ENCODE measurements at places on chromosomes 1 and 21.

DNA sequence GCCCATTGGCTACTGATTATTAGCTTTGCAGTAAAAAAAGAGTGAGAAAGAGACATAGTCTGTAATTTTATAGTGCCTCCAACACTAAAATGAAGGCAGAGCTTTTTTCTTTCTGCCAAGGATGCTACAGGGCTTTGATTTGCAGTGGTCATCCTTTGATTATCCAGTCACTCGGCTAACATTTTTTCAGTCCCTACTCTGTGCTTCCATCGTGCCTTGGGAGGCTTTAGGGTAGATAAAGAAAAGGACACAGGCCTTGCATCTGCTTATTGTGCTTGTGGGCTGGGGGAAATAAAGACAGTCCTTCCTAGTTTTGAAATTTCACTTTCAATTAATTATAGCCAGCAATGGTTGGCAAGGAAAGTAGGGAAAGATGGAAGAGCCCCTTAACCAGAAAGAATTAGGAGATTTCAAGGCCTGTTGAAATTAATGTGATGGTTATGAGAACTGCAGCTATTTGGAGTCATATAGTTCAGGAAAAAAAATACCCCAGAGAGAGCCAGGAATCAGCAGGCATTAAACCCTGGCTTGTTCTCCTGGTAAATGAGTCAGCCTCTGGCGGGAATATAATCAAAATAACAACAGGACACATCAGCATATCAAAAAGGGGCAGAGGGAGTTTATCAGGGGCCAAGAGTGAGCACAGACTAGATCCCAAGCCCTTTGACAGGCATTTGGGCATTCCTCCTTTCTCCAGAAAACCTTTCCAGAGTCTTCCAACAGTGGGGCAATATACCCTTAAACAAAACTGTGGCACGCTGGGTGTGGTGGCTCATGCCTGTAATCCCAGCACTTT is 27.4 kb downstream of the CACHD1 start:
- no peak for DNase-seq

DNA sequence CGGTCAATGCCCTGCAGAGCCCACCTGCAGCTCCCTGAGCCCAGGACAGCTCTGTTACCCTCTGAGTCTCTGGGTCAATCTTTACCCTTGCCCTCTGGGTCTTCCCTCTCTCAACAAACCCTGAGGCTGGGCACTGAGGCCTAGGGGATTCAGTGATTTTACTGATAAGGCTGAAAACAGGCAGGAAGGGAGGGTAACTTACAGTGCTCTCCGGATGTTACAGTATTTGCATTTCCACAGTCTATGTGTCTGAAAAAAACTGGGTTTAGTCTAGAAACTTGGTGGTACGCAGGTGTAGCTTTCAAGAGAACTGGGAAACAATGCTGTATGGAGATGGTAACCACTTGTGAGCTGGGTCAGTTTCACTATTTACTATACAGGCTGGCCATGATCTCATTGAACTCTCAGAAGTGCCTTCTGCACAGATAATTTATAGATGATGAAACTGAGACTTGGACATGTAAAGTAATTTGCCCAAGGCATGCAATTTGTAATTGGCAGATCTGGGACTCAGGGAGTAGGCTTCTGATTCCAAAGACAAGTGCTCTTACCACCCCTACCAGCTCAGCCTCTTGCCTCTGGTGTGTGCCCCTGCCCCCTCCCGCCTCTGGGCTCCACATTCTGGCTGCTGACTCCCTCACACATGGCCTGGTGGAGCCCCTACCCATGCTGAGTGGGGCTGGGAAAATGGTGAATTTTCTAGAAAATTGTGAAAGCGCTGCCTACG is 48.8 kb downstream of the TENT5C start:
- DNase-seq = no peak

DNA sequence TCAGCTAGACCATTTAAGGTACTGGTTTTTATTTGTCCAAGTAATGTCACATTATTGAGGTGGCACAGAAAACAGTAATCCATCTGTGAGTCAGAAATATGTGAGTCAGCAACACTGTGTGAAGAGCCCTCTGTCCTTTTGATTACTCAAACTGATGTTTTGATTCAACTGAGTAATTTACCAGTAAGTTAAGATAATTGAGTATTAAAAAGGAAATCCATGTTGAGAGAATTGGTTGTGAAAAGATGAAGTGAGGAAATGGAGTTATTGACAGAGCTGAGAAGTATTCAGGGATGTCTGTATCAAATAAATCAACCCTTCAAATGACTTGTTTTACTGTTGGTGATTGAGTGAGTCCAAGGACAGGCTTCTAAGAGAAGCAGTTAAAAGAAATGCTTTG is 302.7 kb upstream of the SGIP1 start:
- DNase-seq = no peak

GRCh38 chr1:16120940-16121410 is 34.9 kb downstream of the EPHA2 start:
- DNase-seq = no peak

DNA sequence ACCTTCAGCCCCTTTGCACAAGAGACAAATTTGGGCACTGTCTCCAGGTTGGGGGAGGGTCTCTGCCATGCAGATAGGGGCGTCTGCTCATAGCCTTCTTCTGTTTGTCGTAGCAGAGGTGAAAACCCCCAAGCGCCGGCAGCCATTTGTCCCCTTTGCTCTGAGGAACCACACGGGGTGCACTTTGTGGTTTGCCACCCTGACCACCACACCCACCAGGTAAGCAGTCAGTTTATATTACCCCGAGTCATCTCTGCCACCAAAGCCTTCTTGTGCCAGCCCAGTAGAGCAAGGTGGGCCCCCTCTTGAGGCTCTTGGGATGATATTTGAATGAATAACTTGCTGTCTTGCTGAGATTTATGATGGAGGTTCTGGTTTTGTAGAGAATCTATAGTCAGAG is 111.8 kb downstream of the VPS13D start:
- no peak for DNase-seq

GRCh38 chr1:103191327-103191726 is 83.0 kb upstream of the COL11A1 start:
- no peak for DNase-seq

- DNase-seq = no peak
Observed at GRCh38 chr1:91818713-91818975, 67.3 kb downstream of the TGFBR3 start.

- DNase-seq = no peak
Observed at GRCh38 chr1:98176936-98177335, 256.1 kb upstream of the DPYD start.

DNA sequence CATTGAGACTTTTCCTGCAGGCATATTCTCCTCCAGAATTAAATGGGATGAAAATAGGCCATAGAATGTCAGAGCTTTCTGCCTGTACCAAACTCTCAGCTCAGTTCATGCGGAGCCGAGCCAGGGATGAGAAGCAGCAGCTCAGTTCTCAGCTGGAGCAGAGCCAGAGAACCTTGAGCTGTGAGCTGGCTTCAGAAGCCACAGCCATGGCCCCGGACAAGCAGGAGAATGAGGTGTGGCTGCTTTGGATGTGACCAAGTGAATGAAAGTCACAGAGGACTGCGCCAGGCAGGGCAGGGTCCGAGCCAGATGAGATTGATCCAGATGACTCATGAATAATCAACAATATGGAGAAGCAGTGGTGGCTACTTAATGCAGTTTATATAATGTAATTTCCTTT is 633.8 kb downstream of the NCAM2 start:
- DNase-seq = no peak

DNA sequence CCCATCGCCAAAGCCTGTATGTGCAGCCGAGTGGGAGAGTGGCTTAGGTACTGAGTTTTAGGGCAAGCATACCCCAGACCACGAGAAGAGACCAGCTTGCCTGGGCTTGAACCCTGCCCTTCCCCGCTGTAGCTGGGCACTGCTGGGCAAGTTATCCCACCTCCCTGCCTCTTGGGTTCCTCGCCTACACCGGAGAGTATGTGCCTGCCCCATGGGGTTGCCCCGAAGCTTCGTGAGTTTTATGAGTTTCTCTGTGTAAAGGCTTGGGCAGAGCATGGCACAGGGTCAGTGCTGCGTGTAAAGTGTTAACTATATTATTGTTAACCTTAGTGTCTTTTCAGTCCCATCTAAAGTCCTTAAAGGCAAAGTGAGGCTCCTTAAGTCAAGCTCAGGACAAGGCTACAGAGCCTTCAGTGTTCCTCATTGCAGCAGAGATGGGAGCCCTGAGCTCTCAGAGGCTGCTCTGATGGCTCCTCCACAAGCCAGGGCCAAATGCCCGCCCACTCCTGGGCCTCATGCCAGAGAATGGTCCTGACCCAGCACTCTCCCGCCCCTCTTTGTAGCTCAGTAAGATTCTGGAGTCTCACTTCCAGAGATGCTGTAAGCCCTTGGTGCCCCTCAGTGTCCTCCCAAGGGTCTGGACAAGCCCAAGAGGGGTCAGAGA is 37.0 kb upstream of the KCNA10 start:
- no peak for DNase-seq

- no peak for DNase-seq
Observed at GRCh38 chr1:100499194-100499811, 38.6 kb upstream of the GPR88 start.

GRCh38 chr1:219385787-219386427 is 212.2 kb downstream of the LYPLAL1 start:
- peak; percentile 80 for DNase-seq

GRCh38 chr1:230261928-230262650 is 164.0 kb downstream of the PGBD5 start:
- no peak for DNase-seq

DNA sequence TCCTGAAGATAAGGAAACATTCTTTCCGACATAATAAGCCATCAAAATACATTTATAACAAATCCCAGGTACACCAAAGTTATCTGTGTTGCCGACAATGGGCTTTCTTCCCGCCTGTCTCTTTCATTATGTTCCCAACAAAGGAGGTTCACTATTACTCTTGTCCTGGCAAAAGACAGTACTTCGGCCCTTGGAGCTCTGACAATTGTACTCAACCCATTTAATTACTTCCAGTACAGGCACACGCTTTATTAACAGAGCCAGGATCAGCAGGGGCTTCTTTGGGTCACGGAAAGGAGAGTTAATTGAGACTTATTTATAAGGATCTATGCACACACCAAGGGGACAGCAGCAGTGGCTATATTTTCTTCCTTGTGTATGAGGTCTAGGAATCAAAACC is 46.6 kb upstream of the DUSP10 start:
- DNase-seq = no peak

- DNase-seq = no peak
Observed at GRCh38 chr1:52554267-52554640, 1.4 kb upstream of the TUT4 start.

DNA sequence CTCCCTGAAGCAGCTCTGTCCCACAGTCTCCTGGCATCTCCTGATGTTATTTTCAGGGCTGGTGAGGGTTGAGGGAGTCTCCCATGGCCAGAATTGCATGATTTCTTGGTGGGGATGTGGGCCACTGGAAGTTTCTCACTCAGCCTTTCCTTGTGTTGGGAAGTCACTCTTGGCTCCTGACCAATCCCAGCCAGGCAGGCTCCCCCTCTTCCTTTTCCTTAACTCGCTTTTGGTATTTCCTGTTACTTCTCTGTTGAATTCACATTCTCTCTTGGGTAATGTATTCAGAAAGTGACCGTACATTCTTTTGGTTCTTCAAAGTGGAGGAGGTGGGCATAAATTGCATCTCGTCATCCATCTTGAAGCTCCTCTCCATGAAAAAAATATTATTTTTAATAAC is 135.7 kb downstream of the PCBP3 start:
- no peak for DNase-seq

DNA sequence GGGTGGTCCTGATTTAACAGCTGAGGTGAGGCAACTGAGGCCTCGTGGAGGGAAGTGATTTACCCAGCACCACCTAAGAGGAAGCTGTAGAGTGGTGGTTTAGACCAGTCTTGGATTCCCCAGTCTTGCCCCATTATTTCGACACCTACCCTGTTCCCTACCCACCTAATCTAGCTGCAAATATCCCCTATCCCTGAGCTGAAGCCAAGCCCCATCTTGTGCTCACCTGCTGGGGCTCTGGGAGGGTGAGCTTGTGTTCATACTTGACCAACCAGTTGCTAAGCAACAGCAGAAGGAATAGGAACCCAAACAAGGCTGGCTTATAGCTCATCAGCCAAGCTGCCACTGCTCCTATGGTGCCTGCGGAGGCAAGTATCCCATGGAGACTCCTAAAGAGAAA is 2.0 kb downstream of the TEX46 start:
- peak; percentile 69 for DNase-seq

- peak; percentile 66 for DNase-seq
Observed at GRCh38 chr21:33121715-33122475, 52.0 kb downstream of the OLIG1 start.
